Muscle of leg (tissue), 16 donors: ENCODE measurements at places on chromosomes 5 and 9. TPM values are rescaled to one million over a fixed set of nuclear protein-coding genes. Genes with fewer than 3 reads are reported as not detected.

DNA sequence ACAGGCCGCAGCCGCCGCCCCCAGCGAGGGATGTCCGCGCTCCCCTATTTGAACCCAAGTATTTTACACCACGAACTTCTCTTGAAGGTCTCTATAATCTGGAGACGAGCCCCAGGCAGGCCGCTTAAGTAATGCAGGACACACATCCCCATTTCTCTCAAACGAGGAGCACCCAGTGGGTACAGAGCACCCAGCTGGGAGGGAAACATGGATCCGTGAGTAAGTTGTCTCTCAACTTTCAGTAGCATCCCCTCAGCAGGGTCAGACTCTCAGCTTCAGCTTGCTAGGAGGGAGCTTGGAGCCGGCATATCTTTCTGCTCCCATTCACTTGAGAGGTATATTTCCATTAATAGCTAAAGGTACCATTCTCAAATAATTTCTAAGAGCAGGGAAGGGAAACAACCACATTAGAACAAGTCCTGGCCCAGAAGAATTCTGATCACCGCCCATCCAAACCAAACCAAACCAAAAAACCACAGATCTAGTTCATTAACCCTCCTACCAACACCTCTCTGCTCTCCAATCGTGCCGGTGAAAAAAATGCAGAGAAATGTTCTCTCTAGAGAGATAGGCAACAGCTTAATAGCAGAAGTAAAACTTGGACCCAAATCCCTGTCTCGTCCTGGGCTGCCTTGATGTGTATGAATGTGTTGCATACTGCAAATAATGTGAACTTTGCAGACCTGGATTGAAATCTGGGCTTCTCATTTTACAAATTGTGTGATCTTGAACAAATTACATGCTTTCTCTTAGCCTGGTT, 910 bp downstream of the TDRD7 start:
- H3K4me1 ChIP-seq: peaks cover 6% of the 10 kb centered on the region
- DNase-seq: peak; percentile 8
- peak overlapping the region; percentile 80 for H3K4me3 ChIP-seq
- no peaks in the 10 kb centered on the region for H3K36me3 ChIP-seq
- H3K27ac ChIP-seq: peak overlapping the region; percentile 62
- H3K27me3 ChIP-seq: peaks cover 8% of the 10 kb centered on the region

GRCh38 chr5:140049205-140049604, 6.1 kb upstream of the NRG2 start:
- H3K27ac ChIP-seq: no peak overlapping the region
- peak; percentile 65 for DNase-seq
- H3K4me1 ChIP-seq: no peaks in the 10 kb centered on the region
- no peak overlapping the region for H3K4me3 ChIP-seq

- no peak overlapping the region for H3K27ac ChIP-seq
- no peaks in the 10 kb centered on the region for H3K4me1 ChIP-seq
- no peaks in the 10 kb centered on the region for H3K36me3 ChIP-seq
- no peak for DNase-seq
Observed at GRCh38 chr9:312596-313320, 98.1 kb downstream of the DOCK8 start.

GRCh38 chr9:7570107-7570720, 229.4 kb downstream of the DMAC1 start:
- H3K4me3 ChIP-seq: no peak overlapping the region
- H3K27me3 ChIP-seq: no peaks in the 10 kb centered on the region
- no peaks in the 10 kb centered on the region for H3K36me3 ChIP-seq
- H3K27ac ChIP-seq: no peak overlapping the region

The TMEM174 gene
- not detected for total RNA-seq

The EXD3 gene
- 9.0 TPM for total RNA-seq
